ENCODE measurements at places on chromosomes 2 and 18.

GRCh38 chr2:65922794-65923193 is 490.4 kb upstream of the SPRED2 start:
- peak; percentile 5 for DNase-seq

DNA sequence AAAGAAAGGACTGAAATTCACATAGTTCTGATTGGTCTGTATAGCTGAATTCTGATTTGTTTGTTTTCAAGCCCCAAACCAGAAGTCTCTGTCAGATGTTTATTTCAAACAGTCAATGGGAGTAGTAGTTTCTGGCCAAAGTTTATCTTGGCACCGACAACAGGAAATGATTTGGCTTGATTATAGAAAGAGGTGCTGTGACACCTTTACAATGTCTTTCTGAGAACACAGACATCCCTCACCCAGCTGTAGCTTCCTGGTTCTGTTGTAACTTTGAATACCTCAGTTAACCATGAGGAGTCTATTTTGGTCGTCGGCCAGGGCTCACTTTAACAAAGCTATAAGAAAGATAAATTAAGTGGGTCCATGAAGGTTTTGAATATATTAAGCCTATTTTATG is 545.0 kb upstream of the ZNF804A start:
- no peak for DNase-seq

DNA sequence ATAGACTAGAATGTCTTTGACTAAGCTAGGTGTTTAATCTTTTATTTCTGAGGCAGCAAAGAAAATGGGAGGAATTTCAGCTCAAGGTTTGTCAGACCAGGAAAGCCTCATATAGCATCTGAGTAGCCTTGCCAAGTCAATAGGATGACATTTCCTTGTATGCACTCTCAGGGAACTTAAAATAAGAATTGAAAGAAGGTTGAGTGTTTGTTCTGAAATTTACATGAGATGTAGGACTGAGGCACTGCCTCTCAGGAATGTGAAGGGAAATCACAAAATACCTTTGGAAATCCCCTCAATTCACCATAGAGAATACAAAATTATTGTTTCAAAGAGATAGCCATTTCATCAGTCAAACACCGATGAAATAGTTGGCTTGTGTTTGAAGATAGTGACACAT is 392.0 kb upstream of the NRP2 start:
- no peak for DNase-seq

DNA sequence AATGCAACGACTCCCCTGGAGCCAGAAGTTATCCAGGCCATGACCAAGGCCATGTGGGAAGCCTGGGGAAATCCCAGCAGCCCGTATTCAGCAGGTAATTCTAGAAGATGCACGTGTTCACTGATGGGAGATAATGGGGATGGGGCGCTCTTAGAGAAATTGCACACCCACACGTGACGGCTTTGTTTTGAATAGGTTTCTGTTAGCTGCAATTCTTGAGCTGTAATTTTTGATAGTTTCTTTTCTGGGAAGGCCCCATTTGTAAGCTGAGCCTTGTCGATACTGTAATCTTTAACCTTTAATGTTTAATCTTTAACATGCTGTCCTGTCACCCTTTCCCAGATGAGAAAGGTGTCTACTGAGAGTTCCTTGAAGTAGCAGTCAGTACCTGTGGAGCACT is 3.6 kb downstream of the SCLY start:
- DNase-seq = no peak

- no peak for DNase-seq
These were observed 46.4 kb downstream of the GRB14 start for GRCh38 chr2:164574931-164575330.

DNA sequence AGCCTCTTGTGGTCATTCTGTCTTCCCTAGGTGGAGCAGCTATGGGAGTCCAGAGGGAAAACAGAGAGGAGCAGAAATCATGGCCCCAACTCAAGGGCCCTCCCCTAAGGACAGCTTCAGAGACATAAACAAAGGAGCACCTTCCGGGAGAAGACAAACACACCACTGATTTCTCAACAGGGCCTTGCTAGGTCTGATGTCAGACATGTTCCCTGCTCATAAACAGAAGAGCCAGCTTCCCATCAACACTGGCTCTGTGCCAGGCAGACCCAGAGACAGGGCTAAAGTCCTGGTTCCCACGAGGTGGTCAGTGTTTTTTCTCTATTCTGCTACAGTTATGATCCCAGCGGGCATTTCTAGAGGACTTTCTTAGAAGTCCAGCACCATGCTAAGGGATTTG is 19.3 kb downstream of the CXCR2 start:
- no peak for DNase-seq

GRCh38 chr2:218392891-218393462 is 6.7 kb upstream of the CTDSP1 start:
- DNase-seq = no peak

DNA sequence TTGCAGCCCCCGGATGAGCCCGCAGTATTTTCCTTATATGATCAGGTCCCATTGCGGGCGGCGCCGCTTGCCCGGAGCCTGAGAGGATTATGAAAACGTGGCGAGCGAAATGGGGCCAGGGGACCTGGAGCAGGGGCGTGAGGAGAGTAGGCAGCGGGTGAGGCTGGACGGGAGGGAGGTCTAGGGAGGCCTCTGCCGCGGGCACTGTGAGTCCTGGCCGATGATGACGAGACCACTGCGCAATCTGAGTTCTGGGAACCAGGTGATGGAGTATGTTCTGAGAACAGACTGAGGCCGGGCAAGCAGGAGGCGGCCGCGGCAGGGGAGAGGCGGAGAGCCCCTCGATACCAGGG is 790 bp upstream of the ACAA2 start:
- DNase-seq = peak; percentile 70

GRCh38 chr2:105961599-105962146 is 217.0 kb downstream of the NCK2 start:
- no peak for DNase-seq

- no peak for DNase-seq
These were observed 29.3 kb downstream of the FEZ2 start for GRCh38 chr2:36568516-36569246.

DNA sequence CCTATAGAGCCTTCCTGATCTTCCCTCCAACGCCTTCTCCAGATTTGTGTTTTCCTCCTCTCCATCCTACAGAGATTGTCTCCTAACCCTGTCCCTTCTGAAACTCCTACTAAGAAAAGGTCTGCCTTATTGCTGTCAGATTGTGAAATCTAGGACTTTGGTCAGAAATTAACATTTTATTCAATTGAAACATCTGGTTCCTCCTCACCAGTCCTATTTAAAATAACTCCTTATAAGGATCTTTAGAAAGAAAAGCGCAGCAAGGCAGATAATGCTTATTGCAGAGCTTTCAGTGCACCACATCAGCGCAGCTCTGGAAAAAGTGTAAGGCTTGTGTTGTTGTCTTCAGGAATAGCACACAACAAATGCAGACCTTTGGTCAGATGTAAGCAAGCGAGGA is 477.8 kb upstream of the CHST9 start:
- no peak for DNase-seq

- DNase-seq = no peak
These were observed 387.9 kb upstream of the MYT1L start for GRCh38 chr2:2719015-2719414.

DNA sequence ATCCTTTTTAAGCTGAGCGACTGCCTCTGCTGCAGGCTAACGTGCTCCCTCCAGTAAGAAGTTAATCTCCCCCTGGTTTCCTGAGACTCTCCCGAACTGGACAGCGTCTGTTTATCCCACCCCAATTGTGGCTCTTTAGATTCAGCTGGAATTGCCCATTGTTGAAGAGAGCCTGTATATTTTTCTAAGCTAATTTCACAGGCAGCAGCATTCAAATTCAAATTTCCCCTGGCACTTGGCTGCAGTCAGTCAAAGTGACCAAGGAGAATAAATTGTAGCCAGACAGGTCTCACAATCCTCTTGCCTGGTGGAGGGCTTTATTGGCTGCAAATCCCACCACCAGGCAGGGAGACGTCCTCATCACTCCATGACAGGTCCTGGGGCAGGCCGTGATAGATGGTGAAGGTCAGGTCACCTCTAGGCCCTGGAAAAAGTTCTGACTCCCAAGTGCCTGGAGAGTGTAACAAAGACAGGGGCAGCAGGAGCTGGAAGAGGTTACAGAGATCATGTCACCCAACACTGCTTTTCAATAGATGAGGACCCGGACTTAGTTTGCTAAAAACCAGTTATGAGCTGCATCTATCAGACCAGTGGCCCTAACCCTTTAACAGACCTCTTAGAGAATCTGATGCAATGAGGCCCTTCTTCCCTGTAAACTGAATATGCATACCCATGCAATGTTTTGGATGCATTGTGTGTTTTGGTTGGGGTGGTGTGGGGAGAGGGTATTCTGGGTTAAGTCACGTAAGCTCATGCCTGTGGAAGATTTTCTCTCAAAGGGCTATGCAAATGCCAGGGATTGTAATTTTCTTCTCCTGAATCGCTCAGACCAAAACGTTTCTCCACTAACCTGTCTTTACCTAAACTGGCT is 32.3 kb upstream of the C18orf32 start:
- no peak for DNase-seq

Data from CD4-positive, alpha-beta T cell treated with Interferon gamma for 1 hour (primary cell).